ENCODE measurements at places on chromosomes 3 and 15.

- no peak for DNase-seq
Measured at GRCh38 chr3:59872128-59872527, 822.3 kb upstream of the CFAP20DC start.

- no peak for DNase-seq
Measured at GRCh38 chr3:104987859-104988258, 378.9 kb upstream of the ALCAM start.

- DNase-seq = no peak
Measured at GRCh38 chr3:38327335-38328009, 19.1 kb upstream of the XYLB start.

DNA sequence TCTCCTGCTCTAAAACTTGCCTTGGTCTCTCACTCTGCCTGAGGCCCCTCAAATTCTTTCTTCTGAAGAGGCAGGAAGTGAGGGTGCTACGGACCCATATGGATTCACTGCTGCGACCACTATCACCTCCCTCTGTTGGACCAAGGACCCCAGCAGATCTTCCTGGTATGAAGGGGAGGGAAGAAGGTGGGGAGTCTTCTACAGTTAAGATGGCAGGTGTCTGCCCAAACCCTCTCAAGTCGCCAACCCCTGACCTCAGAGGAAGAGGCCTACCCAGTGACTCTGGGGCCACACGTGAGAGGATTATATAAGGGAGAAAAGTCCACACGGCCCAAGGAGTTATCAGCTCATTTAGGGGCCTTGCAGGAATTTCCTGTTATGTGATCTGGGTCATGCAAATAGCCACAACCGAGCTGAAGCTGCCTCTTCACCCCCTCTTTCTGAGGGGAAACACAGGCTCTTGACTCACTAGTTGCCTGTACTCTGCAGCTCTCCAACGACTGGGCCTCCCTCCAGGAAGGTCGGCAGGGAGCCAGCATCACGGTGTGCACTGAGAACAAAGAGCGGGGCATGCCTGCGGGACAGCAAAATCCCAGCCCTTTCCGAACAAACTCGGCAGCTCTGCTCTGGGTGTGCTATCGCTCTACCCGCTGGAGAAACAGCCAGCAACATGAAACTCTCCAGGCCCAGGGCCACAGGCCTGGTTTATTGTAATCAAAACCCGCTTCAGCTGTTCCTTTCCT lies 116.0 kb downstream of the XXYLT1 start:
- no peak for DNase-seq

DNA sequence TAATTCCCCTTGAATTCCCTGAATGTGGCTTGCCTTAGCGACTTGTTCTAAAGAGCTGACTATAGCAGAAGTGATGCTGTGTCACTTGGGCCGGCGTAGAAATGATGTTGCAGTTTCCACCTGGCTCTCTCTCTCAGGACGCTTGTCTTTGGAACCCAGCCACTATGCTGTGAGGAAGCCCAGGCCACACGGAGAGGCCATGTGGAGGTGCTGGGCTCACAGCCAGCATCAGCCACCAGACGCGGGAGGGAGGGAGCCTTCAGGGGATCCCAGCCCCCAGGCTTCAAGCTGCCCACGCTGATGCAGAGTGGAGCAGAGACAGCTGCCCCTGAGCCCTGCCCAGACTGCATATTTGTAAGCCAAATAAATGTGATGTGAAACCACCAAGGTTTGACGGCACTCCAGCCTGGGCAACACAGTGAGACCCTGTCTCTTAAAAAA lies 18.6 kb downstream of the RNU5B-1 start:
- DNase-seq = no peak

DNA sequence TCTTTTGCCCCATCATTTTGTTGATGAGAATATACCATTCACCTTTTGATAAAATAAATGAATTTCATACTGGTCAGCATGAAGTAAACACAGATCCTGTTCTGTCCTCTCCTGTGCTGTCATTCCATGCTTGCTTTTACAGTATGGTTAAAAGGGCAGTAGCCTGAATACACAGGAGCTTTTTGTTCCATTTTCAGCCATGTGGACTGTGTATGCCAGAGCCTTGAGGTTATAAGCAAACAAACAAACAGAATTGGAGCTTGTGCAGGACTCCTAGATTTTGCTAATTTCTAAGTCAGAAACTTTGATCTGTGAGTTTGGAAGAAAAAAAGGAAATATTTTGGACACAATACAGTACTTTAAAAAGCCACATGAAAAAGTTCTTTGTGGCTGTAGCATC lies 91.9 kb downstream of the LRRC28 start:
- no peak for DNase-seq

- no peak for DNase-seq
Measured at GRCh38 chr3:4928277-4928789, 50.9 kb upstream of the BHLHE40 start.

Measured in CD4-positive, alpha-beta T cell treated with Interleukin-15 for 4 hours (primary cell).